ENCODE measurements at places on chromosomes 6 and 20.
A peak's percentile ranks its signal among the peaks of the same experiment; 100 is the strongest.

DNA sequence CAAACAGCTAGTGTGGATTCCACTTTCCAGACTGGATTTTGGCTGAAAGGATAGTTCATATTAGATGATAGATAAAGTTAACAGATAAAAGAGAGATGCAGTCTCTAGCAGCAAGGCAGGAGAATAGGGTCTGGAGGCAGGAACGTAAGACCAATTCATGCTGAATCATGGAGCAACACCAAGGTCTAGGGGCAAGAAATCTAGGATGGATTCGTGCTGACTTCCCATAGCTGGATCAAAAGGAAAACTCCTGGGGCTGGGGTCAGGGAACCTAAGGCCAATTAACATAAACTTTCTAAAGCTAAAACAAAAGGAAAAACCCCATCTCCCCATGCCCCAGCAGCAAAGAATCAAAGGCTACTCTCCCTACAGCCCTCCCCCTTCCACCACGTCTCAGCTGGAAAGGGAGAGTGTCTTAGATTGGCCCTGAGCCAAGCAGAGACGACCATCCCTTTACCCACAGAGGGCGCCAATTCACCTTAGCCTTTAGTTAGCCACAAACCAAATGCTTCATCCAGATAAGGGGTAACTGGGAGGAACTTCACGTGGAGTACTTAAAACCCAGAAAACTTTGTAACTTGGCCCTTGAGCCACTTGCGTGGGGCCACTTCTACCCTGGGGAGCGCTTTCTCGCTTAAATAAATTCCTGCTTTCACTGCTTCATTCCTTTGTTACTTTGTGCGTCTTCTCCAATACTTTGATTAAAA is 7.6 kb downstream of the TREM1 start:
- DNase-seq: peak; percentile 9

DNA sequence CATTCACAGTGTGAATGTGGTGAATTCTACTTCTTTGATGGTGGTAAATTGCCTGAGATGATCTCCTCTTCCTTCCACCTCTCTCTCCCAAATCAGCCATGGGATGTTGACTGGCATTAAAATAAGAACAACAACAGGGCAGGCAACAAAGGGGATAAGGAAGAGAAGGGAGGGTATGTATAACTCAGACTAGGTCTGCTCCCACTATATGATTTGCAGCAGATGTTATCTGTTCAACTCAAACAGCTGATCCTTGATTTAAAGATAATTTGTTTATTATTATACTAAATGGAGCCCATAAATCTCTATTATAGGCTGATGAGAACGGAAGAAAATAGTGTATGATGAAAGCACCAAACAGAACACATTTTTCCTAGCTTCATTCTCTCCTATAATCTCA is 262.0 kb downstream of the BTBD3 start:
- no peak for DNase-seq

DNA sequence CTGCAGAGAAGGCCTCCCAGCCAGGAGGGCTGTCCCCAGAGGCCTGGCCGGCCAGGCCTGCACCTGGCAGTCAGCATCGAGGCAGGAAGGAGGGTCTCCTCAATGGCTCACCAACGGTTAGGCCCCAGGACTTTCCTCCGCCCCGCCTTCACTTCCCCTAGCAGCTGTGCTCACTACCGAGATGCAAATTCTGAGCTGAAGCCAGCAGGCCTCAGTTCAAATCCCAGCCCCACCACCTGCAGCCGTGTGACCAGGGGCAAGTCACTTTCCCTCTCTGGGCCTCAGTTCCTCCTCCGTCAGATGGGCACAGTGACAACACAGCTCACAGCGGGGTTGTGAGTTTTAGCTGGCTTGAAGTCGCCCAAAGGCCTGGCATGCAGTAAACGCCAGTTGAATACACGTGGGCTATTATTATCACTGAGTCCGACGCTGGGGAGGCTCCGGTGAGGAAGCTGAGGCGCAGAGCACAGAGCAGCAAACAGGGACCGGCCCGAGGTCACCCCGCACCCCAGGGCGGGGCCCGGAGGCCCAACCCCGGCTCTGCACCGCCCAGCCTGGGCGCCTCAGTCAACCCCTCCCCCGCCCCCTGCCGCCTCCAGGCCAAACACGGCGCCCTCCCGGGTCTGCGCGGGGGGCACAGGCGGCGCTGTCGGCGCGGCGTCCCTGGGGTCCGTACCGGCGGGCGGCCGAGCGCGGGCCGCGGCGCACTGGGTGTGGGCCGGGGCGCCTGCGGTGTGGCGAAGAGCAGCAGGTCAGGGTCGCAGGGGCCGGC is 671 bp downstream of the E2F1 start:
- DNase-seq: peak; percentile 44

- no peak for DNase-seq
These were observed 357.3 kb downstream of the MEI4 start for GRCh38 chr6:78010130-78010529.

DNA sequence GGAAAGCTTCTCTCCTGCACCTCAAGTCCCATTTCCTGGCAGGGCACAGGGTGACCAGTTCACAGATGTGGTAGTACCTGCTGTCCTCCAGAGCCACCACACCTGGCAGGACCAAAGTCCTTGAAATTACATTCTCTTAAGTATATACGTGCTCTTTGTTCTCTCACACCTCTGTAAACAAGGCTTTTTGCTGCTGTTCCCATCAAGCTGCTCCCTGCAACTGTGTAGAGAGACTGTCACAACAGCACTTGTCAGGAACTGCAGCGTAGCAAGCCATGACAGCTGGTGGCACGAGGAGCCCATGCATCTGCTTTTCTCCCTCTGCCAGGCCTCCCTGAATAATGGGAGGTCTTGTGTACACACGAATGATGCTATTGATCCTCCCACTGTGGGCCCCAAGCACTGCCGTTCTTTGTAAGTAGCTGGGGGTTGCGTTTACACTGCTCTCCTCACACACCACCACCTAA is 431.8 kb downstream of the CD83 start:
- no peak for DNase-seq

- no peak for DNase-seq
These were observed 32.5 kb upstream of the PRDM1 start for GRCh38 chr6:106053484-106054205.

GRCh38 chr20:23160536-23161243 is 74.6 kb upstream of the CD93 start:
- no peak for DNase-seq

- no peak for DNase-seq
These were observed 1.7 kb downstream of the ASIP start for GRCh38 chr20:34242879-34243278.

- no peak for DNase-seq
These were observed 92.5 kb downstream of the SLC22A23 start for GRCh38 chr6:3364391-3364790.

GRCh38 chr6:125002406-125002741 is 40.1 kb downstream of the RNF217 start:
- DNase-seq: no peak

- DNase-seq: no peak
These were observed 100.8 kb downstream of the OR2B2 start for GRCh38 chr6:27811451-27811772.

GRCh38 chr20:16411361-16411760 is 161.9 kb downstream of the KIF16B start:
- DNase-seq: no peak

DNA sequence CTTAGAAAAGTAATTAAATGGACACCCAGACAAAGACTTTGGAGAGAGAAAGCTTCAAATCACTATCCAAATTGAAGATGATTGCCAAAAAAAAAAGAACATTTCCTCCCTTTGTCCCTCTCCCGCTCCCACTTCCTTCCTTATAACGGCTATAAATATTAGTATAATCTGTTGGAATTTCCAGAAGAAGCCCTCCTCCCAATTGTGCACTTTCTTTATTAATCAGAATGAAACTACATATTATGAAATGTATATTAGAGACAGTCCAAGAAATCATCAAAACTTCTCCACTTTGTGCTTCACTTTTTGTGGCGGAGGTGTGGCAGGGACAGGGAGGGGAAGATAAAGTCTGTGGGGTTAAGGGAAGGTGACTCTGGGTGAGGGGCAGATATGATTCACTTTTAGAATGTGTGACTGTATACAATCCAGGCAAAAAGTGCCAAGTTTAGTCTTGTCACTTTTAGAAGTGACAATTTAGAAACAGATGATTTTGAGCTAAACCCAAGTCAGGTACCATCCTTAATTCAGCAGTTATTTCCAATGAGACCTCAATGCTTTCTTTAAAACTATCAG is 195.0 kb upstream of the MARCKS start:
- no peak for DNase-seq

DNA sequence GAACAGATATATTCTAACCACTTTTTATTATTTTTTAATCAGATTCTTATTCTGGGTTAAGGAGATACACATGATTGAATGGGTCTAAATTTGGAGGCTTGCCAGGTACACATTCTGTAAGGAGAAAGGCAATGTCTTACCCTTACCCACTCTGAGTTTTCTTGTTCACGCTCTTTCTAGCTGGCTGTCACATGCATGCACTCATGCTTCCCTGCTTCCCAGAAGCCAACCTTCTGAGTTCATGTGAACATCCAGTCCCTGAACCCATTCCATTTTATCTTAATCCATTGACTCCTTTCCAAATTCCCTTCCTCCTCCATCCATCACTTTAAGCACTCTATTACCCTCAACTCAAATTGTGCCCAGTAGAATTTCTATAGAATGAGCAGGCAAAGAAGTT is 17.5 kb upstream of the MOCS1 start:
- no peak for DNase-seq

- DNase-seq: no peak
These were observed 80.7 kb downstream of the ANKS1A start for GRCh38 chr6:34969662-34970265.
